A375 (cell line): ENCODE measurements at places on chromosomes 4 and X. TPM values are rescaled to one million over a fixed set of nuclear protein-coding genes. Genes with fewer than 3 reads are reported as not detected.

NSG1 gene
- total RNA-seq: 0.32 and 0.34 TPM in 2 replicates

UTP14A gene
- 76.7 and 97.8 TPM in 2 replicates for total RNA-seq

PABPC1L2B gene
- 0.19 TPM in 1 of 2 replicates, not detected in the other for total RNA-seq

TMSB4X gene
- total RNA-seq: 155 and 187 TPM in 2 replicates

QDPR gene
- 28.5 and 30.9 TPM in 2 replicates for total RNA-seq

ANXA10 gene
- 0.45 and 0.50 TPM in 2 replicates for total RNA-seq

CLTRN gene
- 0.56 and 0.79 TPM in 2 replicates for total RNA-seq

NCAPG gene
- 65.5 and 98.5 TPM in 2 replicates for total RNA-seq

ZIC3 gene
- total RNA-seq: 0.23 and 0.29 TPM in 2 replicates

DTHD1 gene
- total RNA-seq: not detected in 2 replicates

SORBS2 gene
- 39.2 and 42.1 TPM in 2 replicates for total RNA-seq
